ENCODE measurements at places on chromosomes 13 and 19.

GRCh38 chr13:26133851-26134250 lies 82.0 kb upstream of the SHISA2 start:
- no peak for DNase-seq

- no peak for DNase-seq
Measured at GRCh38 chr13:19737844-19738557, 44.7 kb downstream of the PSPC1 start.

DNA sequence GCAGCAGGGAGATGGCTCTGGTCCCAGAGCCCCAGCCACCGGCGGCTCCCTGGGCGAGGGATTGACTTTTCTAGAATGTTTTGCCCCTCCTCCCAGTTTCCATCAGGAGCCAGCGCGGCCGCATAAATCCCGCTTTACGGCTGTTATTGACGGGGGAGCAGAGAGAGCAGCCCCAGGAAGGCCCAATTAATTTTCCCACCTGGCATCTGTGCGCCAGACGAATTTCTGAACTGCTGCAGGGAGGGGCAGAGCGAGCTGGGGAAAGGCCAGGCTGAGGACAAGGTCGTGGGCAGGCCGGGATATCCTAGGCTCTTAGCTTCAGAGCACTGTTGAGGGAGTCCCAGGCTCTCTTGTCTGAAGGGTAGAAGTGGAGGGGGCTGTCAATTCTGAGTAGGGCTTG lies 24.7 kb downstream of the ZNRF4 start:
- no peak for DNase-seq

GRCh38 chr13:101116826-101117225 lies 299.5 kb downstream of the NALCN start:
- peak; percentile 35 for DNase-seq

- no peak for DNase-seq
Measured at GRCh38 chr13:104114101-104114500, 1047.9 kb upstream of the SLC10A2 start.

- DNase-seq: no peak
Measured at GRCh38 chr19:45404557-45405434, at the start of gene PPP1R13L. Gene PPP1R13L (minus strand): TSS chr19:45405069. CDS start chr19:45398318, 6,751 bp downstream.

DNA sequence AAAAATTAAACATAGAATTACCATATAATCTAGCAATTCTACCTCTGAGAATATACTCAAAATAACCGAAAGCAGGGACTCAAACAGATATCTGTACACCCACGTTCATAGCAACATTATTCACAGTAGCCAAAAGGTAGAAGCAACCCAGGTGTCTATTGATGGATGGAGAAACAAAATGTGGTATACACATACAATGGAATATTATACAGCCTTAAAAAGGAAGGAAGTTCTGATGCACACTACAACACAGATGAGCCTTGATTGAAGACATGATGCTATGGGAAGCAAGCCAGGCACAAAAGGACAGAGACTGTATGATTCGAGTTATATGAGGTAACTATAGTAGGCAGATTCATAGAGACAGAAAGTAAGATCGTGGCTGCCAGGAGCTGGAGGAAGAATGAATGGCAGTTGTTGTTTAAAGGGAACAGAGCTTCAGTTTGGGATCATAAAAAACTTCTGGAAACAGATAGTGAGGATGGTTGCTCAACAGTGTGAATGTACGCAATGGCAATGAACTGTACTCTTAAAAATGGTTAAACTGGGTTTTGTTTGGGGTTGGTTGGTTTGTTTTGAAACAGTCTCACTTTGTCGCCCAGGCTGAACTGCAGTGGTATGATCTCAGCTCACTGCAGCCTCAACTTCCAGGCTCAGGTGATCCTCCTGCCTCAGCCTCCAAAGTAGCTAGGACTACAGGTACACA lies 47.5 kb downstream of the ZIC5 start:
- DNase-seq: no peak

GRCh38 chr13:60572003-60572798 lies 175.2 kb downstream of the TDRD3 start:
- peak; percentile 86 for DNase-seq

DNA sequence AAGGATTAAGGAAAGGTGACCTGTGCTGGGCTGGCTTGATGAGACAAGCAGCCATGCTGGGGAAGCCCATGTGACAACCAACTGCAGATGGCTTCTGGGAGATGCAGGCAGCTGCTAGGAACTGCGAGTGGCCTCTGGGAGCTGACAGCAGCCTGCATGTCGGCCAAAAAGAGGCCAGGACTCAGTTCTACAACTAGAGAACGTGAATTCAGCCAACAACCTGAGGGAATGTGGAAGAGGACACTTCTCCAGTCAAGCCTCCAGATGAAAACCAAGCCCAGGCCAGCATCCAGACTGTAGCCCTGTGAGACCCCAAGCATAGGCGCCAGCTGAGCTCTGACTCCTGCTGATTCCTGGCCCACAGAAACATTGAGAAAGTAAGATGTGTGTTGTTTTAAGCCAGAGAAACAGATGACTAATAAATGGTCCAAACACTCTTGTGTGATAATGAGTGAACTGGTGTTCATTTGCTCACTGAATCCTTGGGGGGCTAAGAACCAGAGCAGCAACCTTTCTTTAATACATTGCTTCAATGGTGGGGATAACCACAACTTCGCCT lies 45.0 kb downstream of the SLC7A1 start:
- DNase-seq: no peak

GRCh38 chr19:11096210-11096841 lies 7.1 kb downstream of the LDLR start:
- no peak for DNase-seq

GRCh38 chr19:926589-927350 lies 935 bp downstream of the ARID3A start:
- DNase-seq: no peak

GRCh38 chr13:41259875-41260501 lies 3.4 kb downstream of the MTRF1 start:
- DNase-seq: no peak

DNA sequence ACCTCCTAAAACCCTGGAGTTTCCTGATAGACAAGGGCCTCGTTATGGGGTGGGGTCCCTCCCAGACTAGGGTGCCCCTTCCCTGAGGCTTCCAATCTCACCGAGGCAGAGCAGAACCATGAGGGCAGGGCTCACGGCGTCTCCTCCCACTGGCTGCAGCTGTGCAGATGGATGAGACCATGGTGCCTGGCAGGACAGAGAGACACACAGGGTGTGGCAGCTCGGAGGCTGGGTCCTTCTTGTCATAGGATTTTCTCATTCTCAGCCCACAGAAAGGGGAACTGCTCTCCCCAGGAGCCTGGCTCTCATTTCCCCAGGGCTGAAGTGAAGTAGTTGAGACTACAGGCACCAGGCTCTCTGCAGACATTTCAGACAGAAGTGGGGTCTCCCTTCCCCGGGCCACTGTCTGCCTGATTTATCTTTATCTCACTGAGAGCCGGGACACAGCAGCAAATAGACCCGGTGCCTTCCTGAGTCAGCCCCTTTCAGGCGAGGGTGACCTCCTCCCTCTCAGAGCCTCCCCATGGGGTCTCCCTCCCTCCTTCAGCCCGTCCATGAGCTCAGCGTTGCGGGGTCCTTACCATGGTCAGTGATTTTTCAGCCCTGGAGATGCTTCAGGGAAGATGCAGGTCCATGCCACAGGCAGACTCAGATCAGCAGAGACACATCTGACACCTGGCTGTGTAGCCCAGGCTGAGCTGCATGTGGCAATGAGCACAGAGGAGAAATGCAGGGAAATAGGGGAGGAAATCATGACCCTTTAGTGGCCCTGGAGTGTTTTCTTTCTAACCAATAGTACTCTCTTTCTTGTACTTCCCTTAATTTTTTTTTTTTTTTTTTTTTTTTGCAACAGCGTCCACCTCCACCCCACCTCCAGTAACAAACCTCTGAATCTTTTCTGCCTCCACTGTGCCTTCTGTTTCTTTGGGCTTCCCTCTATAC lies at the start of gene LILRA5:
LILRA5 (minus strand) TSS at position 731 of the 942 bp plus-strand sequence; CDS start at position 584, 147 bp downstream.
- DNase-seq: no peak

DNA sequence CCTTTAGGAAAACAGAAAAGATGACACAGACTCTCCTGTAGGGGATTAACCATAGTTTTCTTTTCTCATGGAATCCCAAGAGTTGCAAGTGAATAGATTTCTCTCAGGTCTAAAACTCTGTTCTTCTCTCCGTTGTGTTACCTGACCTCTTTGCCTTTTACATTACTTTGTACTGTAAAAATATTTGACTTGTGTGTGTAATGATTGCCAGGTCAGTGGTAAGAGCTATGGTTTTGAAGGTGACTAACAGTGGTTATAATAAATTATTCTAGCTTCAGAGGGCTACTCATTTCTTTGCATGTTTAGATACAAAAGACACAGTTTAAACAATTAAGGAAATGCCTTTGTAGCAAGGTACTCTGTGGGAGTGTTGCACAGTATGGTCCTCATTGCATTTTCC lies 23.0 kb upstream of the PSG2 start:
- no peak for DNase-seq

- DNase-seq: no peak
Measured at GRCh38 chr13:71797517-71797916, 69.5 kb downstream of the DACH1 start.

- DNase-seq: no peak
Measured at GRCh38 chr19:33675501-33676124, 53.9 kb downstream of the CHST8 start.

GRCh38 chr13:33438918-33439317 lies 153.4 kb upstream of the STARD13 start:
- DNase-seq: no peak

DNA sequence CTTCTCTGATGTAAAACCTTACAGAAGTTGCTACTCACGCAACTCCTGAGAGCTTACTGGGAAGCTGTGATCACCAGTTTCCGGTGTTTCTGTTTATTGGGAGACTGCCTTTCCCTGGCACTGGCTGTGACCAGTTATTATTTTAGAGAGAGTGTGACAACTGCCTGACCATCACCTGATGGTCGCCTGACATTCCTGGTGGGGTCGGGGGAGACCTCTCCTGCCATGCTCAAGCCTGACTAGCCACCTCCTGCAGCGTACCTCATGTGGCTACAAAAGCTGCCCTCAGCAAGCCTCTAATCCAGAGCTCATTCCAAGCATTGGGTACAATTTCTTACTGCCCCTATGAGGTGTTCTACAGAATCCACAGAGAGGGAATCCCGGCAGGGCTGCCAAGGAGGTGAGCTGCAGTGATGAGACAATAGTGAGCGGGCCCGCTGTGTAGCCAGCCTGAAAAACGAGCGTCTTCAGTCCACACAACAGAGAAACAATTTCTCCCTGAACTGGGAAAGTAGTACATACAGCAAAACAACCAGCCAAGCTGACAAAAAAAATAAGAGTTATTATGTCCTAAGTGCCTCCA lies 28.7 kb downstream of the GJA3 start:
- DNase-seq: no peak

GRCh38 chr13:98052412-98052811 lies 90.5 kb upstream of the FARP1 start:
- DNase-seq: no peak

DNA sequence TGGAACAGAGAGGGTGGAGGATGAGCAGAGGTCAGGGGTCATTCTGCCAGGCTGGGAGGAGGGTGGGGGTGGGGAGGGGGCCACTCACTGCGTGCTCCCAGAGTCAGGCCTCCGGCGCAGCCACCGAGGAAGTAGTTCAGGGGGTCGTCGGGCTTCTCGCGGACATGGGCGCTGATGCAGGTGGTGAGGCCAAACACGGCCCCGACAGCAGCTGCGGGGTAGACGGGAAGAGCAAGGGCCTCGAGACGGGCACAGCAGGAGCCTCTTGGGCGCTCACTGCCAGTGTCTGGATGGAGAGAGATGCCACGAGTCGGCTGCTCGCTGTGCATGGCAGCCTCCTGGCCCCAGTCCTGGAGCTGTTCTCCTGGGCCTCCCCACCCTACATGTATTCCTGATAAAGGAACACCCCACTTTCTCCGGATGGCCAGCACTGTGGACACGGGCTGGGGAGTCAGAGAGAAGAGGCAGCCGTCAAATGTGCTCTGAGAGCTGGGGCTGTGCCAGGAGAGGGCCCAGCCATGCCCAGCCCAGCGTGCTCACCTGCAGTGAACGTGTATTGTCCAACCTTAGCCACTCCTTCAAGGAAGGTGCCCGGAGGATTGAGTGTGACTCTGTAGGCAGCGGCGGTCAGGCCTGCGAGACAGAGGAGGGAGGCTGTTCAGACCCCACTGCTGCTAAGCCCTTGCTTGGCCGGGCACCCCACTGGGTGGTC lies 7.1 kb downstream of the NDUFA11 start:
- no peak for DNase-seq

DNA sequence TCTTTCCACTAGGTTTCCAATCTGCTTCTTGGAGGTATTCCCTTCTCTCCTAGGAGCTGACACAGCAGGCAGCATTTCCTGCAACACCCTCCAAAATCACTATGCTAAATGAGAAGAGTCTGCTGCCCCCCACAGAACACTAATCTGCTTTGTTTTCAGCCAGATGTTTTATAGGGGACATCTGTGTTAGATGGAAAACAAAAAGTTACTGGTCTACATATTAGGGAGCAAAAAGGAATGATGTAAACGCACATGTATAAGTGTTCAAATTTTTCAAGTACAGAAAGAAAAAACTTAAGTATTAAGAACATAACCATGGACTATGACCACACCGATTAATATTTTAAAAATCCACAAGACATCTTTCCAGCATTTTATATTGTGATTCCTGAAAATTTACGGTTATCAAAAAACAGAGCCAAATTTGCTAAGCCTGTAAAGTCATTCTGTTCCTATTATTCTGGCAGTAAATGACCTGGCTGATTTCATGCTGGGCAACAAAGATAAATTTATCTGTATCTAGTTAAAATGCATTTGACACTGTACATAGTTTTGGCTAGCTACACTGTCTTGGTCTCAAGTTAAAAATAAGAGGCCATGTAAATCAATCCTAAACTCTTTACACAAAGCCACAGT lies 63.3 kb downstream of the DCLK1 start:
- DNase-seq: no peak

DNA sequence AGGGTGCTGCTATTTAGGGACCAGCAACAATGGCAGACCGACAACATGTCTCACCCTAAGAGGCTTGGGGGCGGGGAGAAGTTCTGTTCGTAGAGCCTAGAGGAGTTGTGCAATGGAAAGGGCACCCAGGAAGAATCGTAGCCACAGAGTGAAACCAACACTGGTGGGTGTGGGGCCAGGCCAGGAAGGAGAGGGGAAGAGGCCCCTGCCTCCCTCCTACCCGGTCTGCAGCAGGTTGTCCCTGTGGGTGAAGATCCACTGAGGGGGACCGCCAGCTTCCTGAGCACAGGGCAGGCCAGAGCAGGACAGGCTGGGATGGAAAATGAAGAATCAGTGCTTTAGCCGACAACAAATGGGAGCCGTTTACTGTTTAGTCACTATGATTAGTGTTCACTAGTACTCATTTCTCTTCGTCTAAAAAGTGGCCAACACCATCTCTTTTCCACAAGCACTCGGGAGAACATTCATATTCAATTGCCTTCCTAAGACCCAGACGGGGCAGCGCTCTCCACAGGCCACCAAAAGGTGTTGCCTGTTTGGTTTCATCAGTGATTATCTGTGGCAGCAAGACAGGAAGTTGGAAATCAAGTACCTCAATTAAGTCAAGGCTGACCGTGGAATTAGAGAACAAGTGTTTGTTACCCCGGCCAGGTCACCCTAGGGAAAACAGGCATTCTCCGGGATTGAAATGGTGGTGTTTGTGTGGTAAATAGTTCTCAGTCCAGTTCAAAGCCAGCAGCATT lies 1.1 kb upstream of the ATP11A start:
- DNase-seq: no peak
